Hepatocyte (in vitro differentiated cells): ENCODE measurements at places on chromosomes 1 and 21. TPM values are rescaled to one million over a fixed set of nuclear protein-coding genes. Genes with fewer than 3 reads are reported as not detected.

DNA sequence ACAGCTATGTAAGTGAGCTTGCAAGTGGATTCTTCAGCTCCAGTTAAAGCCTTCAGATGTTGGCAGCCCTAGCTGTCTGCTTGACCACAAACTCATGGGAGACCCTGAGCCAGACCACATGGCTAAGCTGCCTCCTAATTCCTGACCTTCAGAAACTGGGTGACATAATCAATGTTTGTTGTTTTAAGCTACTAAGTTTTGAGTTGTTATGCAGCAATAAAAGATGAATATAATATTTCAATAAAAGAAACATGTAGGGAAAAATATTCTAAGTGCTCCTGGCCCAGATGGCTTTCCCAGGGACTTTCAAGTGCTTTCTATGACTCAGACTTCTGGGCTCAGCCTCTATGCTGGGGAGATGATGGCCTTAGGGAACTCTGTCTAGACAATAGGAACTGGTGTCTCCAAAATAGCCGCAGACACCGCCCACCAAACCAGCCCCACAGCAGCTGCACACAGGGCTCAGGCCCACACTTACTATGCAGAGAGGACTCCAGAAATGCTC is 20.3 kb upstream of the AZIN2 start:
- no peaks in the 10 kb centered on the region for H3K36me3 ChIP-seq
- H3K27me3 ChIP-seq = no peaks in the 10 kb centered on the region
- H3K27ac ChIP-seq = no peak overlapping the region
- no peak overlapping the region for H3K4me3 ChIP-seq
- no peak for DNase-seq

NBPF20 gene
- total RNA-seq = 3.4 and 4.0 TPM in 2 replicates

DNA sequence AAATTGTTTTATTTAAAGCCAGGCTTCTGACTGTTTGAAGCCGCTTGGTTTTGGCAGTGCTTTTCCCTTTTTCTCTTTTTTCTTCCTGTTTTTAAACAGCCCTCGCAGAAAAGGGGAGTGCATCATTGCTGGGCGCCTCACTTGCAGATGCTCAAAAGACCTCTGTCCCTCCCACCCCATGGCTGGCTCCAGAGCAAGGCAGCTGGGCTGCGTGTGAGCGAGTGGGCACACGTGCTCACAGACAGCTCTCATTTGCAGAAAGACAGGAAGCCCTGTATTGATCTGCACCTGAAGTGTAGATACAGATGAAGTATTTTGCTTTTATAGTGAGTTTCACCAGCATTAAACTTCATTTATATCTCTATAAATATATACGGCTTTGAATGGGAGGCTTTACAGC is 8.8 kb downstream of the TNR start:
- H3K27me3 ChIP-seq = peaks cover 6% of the 10 kb centered on the region
- no peak overlapping the region for H3K27ac ChIP-seq
- H3K36me3 ChIP-seq = no peaks in the 10 kb centered on the region
- no peaks in the 10 kb centered on the region for H3K4me1 ChIP-seq
- H3K4me3 ChIP-seq = no peak overlapping the region

DNA sequence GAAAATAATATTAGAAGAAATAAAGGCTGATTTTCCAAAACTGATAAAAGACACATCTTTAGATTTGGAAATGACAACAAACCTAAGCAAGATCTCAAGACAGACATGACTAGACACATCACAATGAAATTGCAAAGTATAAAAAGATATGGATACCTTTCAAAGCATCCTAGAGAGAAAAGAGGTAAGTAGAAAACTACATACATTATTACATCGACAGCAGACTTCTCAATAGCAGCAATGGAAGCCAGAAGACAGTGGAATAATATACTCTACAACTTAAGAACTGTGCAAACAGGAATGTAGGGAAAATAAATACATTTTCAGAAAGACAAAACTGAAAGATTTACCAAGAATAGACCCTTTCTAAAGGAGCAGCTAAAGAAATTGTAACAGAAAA is 50.2 kb downstream of the DENND1B start:
- no peak for DNase-seq
- H3K36me3 ChIP-seq = no peaks in the 10 kb centered on the region
- H3K4me3 ChIP-seq = no peak overlapping the region
- H3K27me3 ChIP-seq = no peaks in the 10 kb centered on the region
- H3K27ac ChIP-seq = no peak overlapping the region
- H3K4me1 ChIP-seq = no peaks in the 10 kb centered on the region

MDM4 gene
- 42.3 and 47.8 TPM in 2 replicates for total RNA-seq

DNA sequence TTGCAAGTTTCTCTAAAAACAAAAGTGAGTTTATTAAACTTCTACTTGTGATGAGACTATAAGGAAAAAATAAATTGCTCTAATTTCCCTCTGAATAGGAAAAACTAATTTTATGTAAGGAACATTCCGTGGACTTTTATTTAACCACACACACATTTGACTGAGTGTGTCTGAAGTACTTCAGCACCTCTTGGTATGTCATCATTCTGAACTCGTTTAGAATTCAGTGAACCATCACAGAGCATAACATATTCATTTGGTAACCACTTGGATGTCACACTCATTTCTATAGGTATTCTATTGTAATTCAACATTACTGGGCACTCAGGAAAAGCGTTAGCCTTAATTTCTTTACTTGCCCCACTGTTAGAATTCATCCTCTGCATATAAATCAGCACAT is 79.1 kb downstream of the RGS21 start:
- no peaks in the 10 kb centered on the region for H3K4me1 ChIP-seq
- no peaks in the 10 kb centered on the region for H3K27me3 ChIP-seq
- H3K4me3 ChIP-seq = no peak overlapping the region
- DNase-seq = no peak

DMBX1 gene
- total RNA-seq = not detected in 2 replicates

GRCh38 chr1:107142666-107143065 is 1.8 kb downstream of the NTNG1 start:
- DNase-seq = no peak
- H3K27ac ChIP-seq = no peak overlapping the region
- H3K4me1 ChIP-seq = no peaks in the 10 kb centered on the region

DNA sequence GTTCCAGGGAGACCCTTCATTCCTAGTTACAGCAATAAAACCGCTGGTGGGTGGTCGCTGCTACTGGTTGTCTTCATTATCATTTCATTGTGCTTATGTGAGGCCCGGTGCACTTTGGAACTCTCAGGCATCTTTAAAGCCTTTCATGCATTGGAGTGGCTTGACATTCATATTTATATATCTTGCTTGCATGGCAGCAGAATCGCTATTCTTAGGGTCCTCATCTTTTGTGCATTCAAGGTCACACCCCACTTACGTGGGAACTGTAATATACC is 110.1 kb downstream of the ZBTB18 start:
- no peaks in the 10 kb centered on the region for H3K27me3 ChIP-seq
- H3K4me1 ChIP-seq = peaks cover 9% of the 10 kb centered on the region
- no peak for DNase-seq
- no peaks in the 10 kb centered on the region for H3K36me3 ChIP-seq
- no peak overlapping the region for H3K4me3 ChIP-seq

DNA sequence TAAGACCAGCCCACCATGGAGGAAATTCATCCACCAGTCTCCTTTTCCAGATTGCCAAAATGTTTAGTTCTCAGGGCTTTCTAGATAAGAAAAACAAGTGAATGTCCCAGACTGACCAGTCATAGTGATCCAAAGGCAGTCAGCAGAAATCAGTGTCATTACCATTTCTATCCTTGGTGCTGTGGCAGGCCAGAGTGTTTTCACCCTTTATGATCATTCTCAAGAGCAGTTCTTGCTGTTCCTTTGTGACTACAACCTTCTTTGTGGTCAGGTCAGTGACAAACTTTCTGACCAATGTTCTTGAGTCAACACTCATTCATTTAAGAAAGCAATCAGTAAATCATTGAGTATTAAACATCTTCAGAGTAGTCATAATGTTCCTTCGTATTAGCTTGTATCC is 7.3 kb upstream of the DHCR24 start:
- no peaks in the 10 kb centered on the region for H3K4me1 ChIP-seq
- no peak overlapping the region for H3K4me3 ChIP-seq

GRCh38 chr1:40851643-40852042 is 10.5 kb downstream of the CITED4 start:
- DNase-seq = no peak
- no peak overlapping the region for H3K4me3 ChIP-seq
- no peak overlapping the region for H3K27ac ChIP-seq
- no peaks in the 10 kb centered on the region for H3K4me1 ChIP-seq
- no peaks in the 10 kb centered on the region for H3K36me3 ChIP-seq
- H3K27me3 ChIP-seq = no peaks in the 10 kb centered on the region

MINDY1 gene
- total RNA-seq = 15.9 and 18.5 TPM in 2 replicates

DNA sequence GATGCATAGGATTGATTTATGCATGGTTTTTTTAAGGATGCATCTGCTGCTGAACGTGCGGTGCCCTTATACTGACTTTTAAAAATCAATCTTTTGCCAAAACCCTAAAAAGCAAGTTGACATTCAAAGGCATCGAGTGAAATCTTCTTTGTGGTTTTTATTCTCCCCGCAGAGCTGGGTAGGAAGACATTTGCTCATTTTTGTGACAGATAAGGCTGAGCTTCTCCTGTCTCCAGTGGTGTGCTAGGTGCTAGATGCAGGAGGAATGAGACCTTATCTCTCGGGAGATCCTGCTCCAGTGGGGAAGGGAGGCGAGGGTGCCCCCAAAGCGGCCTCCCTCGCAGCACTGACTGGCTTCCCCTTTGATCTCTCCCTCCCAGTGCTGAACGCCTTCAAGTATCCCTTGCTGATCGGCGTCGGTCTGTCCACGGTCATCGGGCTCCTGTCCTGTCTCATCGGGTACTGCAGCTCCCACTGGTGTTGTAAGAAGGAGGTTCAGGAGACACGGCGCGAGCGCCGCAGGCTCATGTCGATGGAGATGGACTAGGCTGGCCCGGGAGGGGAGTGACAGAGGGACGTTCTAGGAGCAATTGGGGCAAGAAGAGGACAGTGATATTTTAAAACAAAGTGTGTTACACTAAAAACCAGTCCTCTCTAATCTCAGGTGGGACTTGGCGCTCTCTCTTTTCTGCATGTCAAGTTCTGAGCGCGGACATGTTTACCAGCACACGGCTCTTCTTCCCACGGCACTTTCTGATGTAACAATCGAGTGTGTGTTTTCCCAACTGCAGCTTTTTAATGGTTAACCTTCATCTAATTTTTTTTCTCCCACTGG is 14.9 kb upstream of the CD101 start:
- DNase-seq = no peak
- peak overlapping the region; percentile 33 for H3K27ac ChIP-seq
- no peak overlapping the region for H3K4me3 ChIP-seq

DNA sequence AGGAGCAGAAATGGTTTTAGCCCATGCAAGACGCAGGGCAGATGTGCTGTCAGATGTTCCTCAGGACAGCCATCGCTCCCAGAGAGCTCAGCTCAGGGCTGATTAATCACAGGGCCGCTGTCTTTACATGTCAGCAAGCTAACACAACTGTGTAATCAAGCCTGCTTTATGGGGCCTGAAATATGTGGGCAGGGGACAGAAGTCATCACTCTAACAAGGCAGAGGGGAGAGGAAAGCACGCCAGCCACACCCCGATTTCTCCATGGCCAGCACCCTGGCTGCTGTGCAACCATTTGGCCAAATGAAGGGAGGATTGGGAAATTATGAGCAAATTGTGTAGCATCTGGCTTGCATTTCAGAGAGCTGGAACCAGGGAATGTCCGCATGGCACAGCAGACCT is 368.8 kb downstream of the NPHP4 start:
- no peak overlapping the region for H3K4me3 ChIP-seq
- DNase-seq = no peak
- H3K36me3 ChIP-seq = no peaks in the 10 kb centered on the region
- peaks cover 3% of the 10 kb centered on the region for H3K27me3 ChIP-seq
- H3K4me1 ChIP-seq = peaks cover 3% of the 10 kb centered on the region
